Hepatocyte (in vitro differentiated cells): ENCODE measurements at places on chromosomes 5 and 9. TPM values are rescaled to one million over a fixed set of nuclear protein-coding genes. Genes with fewer than 3 reads are reported as not detected.

The SLC2A6 gene
- total RNA-seq = 5.7 and 7.3 TPM in 2 replicates

The SLCO6A1 gene
- 0.52 and 1.2 TPM in 2 replicates for total RNA-seq

The GPSM1 gene
- total RNA-seq = 25.5 and 27.3 TPM in 2 replicates

The ZFP2 gene
- total RNA-seq = 1.4 and 2.2 TPM in 2 replicates

The LHX6 gene
- 0.10 and 0.16 TPM in 2 replicates for total RNA-seq

The TPPP gene
- 1.6 and 2.0 TPM in 2 replicates for total RNA-seq

The GRXCR2 gene
- not detected in 2 replicates for total RNA-seq

The SGCD gene
- total RNA-seq = 8.0 and 8.8 TPM in 2 replicates

The PHF2 gene
- 18.9 and 19.8 TPM in 2 replicates for total RNA-seq

The STING1 gene
- 7.7 and 12.6 TPM in 2 replicates for total RNA-seq

The RASEF gene
- total RNA-seq = 18.1 and 18.9 TPM in 2 replicates

The DMRTA1 gene
- 1.1 and 1.6 TPM in 2 replicates for total RNA-seq

The C5orf58 gene
- not detected in 2 replicates for total RNA-seq

The C5orf46 gene
- not detected in 2 replicates for total RNA-seq

The C7 gene
- total RNA-seq = 10.3 and 43.5 TPM in 2 replicates

The C5 gene
- total RNA-seq = 50.3 and 55.4 TPM in 2 replicates

The KCNT1 gene
- total RNA-seq = 0.40 TPM in 1 of 2 replicates, not detected in the other

The HTR4 gene
- total RNA-seq = 2.0 and 2.3 TPM in 2 replicates

The IRF1 gene
- total RNA-seq = 25.6 and 30.9 TPM in 2 replicates

The PCDHGA8 gene
- total RNA-seq = 1.00 and 1.5 TPM in 2 replicates

The PRR7 gene
- 4.8 TPM in 2 replicates for total RNA-seq

The PCDHB16 gene
- 2.2 and 3.4 TPM in 2 replicates for total RNA-seq

The PCDHGB1 gene
- total RNA-seq = 0.24 and 0.53 TPM in 2 replicates

The C1QTNF2 gene
- 1.1 and 3.0 TPM in 2 replicates for total RNA-seq

The PLCXD3 gene
- 2.2 and 2.4 TPM in 2 replicates for total RNA-seq

The CFAP157 gene
- total RNA-seq = not detected in 2 replicates

The PLEKHG4B gene
- 3.5 and 4.0 TPM in 2 replicates for total RNA-seq

The DMRT2 gene
- not detected in 2 replicates for total RNA-seq

The DDX4 gene
- 0.17 TPM in 1 of 2 replicates, not detected in the other for total RNA-seq

The WNK2 gene
- total RNA-seq = 6.2 and 8.9 TPM in 2 replicates

The C9 gene
- total RNA-seq = 0.47 and 0.76 TPM in 2 replicates

The PDCD1LG2 gene
- not detected in 2 replicates for total RNA-seq

The CCDC192 gene
- total RNA-seq = not detected in 2 replicates

The LOX gene
- total RNA-seq = 98.2 and 120 TPM in 2 replicates

The SMIM33 gene
- not detected in 2 replicates for total RNA-seq

The IL4 gene
- not detected in 2 replicates for total RNA-seq

The NME5 gene
- total RNA-seq = 2.2 and 2.3 TPM in 2 replicates

The WDR31 gene
- total RNA-seq = 1.4 and 3.7 TPM in 2 replicates

The HRCT1 gene
- total RNA-seq = 0.24 and 0.90 TPM in 2 replicates

The ACOT12 gene
- total RNA-seq = 9.6 and 10.2 TPM in 2 replicates

The LVRN gene
- total RNA-seq = 0.36 and 0.43 TPM in 2 replicates

The SCGB3A2 gene
- 32.0 and 33.6 TPM in 2 replicates for total RNA-seq

The ORM1 gene
- 397 and 472 TPM in 2 replicates for total RNA-seq

The ZBED3 gene
- 6.0 and 6.2 TPM in 2 replicates for total RNA-seq

The PCDHB10 gene
- total RNA-seq = 2.4 and 3.1 TPM in 2 replicates

The PCDHB9 gene
- 1.2 and 2.3 TPM in 2 replicates for total RNA-seq

The SOWAHA gene
- total RNA-seq = 11.4 and 14.4 TPM in 2 replicates

The GAS1 gene
- total RNA-seq = 45.9 and 61.3 TPM in 2 replicates

The CCDC183 gene
- total RNA-seq = 10.5 and 17.7 TPM in 2 replicates

The ADAMTSL1 gene
- 18.2 and 24.0 TPM in 2 replicates for total RNA-seq

The RASGRF2 gene
- total RNA-seq = 3.1 and 3.3 TPM in 2 replicates

The CCNI2 gene
- 1.2 and 1.4 TPM in 2 replicates for total RNA-seq
